Fibroblast of lung (primary cell): ENCODE measurements at places on chromosomes 1 and 21. TPM values are rescaled to one million over a fixed set of nuclear protein-coding genes. Genes with fewer than 3 reads are reported as not detected.

DNA sequence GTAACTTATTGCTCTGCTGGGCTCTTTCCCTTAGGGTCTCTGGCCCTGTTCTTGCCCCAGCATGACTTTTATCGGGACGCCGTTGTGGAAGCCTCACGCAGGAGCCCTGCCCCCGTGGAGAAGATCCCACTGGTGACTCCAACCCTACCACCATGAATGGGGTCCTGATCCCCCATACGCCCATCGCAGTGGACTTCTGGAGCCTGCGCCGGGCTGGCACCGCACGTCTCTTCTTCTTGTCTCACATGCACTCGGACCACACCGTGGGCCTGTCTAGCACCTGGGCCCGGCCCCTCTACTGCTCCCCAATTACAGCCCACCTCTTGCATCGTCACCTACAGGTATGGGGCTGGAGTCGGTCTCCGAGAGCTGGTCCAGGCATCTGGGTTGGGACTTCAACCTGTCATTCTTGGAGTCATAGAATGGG, 322 bp downstream of the DCLRE1B start:
- H3K36me3 ChIP-seq = peaks cover 2% of the 10 kb centered on the region
- DNase-seq = no peak
- no peaks in the 10 kb centered on the region for H3K4me1 ChIP-seq

DNA sequence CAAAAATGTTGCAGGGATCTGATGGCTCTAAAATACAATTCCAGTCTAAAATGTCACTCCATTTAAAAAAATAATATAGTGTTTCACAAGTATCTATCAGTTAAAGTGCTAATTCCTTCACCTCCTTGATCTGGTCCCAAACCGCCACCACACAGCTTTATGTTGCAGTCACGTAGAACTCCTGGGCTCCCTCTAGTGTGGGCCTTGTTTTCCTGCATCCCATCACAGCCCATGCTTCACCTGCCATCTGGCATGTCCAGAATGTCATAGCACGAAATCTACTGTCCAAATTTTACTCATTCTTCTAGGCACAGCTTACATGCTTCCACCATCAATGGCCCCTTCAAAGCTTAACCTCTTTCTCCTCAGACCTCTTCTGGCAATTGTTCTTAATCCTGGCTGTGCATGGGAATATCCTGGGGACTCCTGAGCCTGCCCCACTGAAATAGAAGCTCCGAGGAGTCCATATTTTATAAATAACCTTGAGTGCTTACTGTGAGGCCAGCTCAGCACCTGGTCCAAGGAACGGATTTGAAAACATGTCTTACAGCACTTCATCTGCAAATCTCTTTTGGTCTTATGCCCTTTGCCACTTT, 15.5 kb downstream of the FYB2 start:
- H3K27me3 ChIP-seq = no peaks in the 10 kb centered on the region
- DNase-seq = peak; percentile 14
- no peak overlapping the region for H3K27ac ChIP-seq
- no peaks in the 10 kb centered on the region for H3K36me3 ChIP-seq

Gene AGMAT
- total RNA-seq = 1.0 and 1.2 TPM in 2 replicates

DNA sequence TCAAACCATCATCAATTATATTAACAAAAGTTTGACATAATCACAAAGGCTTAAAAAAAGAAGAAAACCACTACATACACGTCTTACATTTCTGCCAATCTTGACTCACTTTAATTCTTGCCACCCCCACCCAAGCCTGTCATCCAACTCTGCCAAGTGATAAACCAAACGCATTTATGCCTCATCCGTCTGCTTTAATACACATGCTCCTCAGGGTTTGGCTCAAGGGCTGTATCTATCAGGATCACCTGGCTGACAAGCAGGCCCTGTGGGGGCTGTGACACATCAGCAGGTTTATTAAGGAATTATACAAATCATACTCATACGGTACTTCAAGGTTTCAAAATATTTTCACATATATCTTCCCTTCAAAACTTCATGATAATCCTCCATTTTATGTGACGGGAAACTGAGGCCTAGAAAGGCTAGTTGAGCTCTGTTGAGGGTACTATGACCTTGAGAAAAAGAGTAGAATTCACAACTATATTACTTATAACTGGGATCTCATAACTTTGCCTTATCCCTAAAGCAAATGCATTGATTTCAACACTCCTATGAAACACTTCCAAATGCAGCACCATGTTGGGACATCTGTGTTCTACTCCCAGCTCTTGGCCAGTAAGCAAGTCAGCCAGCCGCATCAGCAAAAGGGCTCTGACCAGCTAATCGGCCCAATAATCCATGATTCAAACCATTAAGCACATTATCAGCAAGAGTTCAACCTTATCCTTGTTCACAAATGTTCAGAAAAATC, 8.7 kb downstream of the SORT1 start:
- DNase-seq = no peak
- no peak overlapping the region for H3K27ac ChIP-seq
- H3K36me3 ChIP-seq = no peaks in the 10 kb centered on the region
- no peak overlapping the region for H3K4me3 ChIP-seq
- H3K4me1 ChIP-seq = peaks cover 26% of the 10 kb centered on the region

DNA sequence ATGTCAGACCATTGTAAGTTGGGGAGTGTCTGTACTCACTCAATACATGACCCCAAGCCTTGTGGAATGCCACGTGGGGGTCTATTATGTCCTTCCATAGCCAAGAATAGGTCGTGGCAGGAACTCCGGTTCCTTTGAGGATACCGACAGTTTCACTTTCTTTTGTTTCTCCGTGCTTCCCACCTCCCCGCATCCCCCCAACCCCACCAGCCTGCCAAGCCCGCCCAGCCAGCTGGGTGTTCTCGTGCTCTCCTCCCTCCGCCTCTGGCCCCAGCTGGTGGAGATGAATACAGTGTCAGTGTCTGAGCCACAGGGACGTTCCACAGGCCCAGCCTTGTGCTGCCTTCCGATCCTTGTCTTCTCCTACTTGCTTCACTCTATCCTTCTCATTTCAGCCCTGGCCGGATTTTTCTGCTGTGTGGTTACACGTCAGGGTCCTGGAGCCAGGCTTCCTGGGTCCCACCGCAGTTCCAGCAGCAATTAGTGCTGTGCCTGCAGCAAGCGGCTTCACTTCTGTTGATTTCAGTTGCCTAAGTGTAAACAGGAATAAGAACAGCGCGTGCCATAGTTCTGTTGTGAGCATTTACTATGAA, 4.1 kb upstream of the AGTRAP start:
- peak; percentile 57 for DNase-seq
- H3K27ac ChIP-seq = peak overlapping the region; percentile 75
- no peaks in the 10 kb centered on the region for H3K27me3 ChIP-seq

DNA sequence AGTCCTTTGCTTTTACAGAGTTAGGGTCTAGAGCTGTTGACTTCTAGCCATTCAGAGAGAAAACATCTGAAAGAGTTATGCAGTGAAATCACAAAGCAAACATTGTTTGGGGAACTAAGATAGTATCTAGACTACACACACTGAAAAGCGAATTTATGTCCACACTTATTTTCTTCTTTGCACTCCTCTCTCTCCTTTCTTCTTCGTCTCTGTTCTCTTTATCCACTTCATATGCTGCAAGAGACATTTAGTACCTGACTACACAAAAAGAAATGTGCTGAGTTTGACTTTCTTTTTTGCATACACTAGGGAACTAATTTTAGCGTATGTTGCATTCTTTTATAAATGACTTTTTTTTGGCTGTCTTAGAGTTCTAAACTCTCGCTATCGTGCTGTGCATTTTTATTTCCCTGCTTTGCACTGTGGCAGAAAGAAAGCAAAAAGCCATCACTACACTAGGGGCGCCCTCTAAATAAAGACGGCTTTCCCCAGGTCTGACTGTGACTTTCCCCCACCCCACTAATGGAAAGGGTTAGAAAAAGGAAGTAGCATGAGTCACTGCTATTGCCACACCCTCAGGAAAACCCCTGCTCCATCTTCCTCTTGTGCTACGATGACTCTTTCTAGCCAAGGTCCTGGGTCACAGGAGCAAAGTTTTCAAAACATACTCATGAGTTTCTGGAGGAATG, 65.7 kb downstream of the MAP3K7CL start:
- H3K4me1 ChIP-seq = peaks cover 7% of the 10 kb centered on the region
- H3K27ac ChIP-seq = peak overlapping the region; percentile 78
- no peaks in the 10 kb centered on the region for H3K36me3 ChIP-seq

GRCh38 chr1:165915932-165916348, 88.5 kb downstream of the UCK2 start:
- no peaks in the 10 kb centered on the region for H3K36me3 ChIP-seq
- DNase-seq = no peak
- no peak overlapping the region for H3K4me3 ChIP-seq
- H3K27ac ChIP-seq = no peak overlapping the region

Gene PROK1
- total RNA-seq = not detected in 2 replicates

DNA sequence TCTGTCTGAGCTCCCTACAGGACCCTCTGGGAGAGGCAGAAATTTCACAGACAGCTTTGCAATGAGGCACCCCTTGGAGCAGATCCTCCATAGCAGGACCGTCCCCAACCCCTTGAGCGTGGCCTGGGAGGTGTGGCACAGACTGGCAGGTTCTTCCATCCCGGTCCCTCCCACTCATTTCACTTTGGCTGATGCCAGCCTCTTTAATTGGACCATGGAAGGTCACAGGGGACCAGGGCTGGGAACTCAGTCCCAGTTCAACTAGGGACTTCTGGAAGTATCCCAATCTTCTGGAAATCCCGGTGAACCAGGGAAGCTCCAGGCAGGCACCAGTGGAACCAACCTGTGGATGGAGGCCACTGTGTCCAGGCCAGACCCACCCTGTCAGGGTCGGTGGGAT, 83.7 kb downstream of the SPSB1 start:
- no peak overlapping the region for H3K27ac ChIP-seq
- H3K4me1 ChIP-seq = peaks cover 10% of the 10 kb centered on the region
- no peak overlapping the region for H3K4me3 ChIP-seq
- H3K36me3 ChIP-seq = peaks cover 3% of the 10 kb centered on the region

DNA sequence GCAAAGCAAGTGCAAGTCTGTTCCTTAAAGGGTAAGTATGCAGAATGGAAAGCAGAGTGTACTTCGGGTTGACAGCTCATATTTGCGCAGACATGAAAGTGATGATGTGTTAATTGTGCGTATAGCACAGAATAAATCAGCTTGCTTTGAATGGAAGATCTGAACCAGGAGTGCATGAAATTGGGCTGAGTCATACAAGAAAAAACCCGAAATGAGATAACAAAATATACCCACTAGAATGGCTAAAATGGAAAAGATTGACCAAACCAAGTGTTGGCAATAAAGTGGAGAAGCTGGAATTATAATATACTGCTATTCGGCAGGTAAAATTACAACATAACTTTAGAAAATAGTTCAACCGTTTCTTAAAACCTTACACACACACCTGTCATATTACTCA, 28.5 kb downstream of the CR1L start:
- peaks cover 17% of the 10 kb centered on the region for H3K27me3 ChIP-seq
- H3K27ac ChIP-seq = no peak overlapping the region
- H3K4me1 ChIP-seq = no peaks in the 10 kb centered on the region
- no peak for DNase-seq
- H3K36me3 ChIP-seq = no peaks in the 10 kb centered on the region
- H3K4me3 ChIP-seq = no peak overlapping the region

GRCh38 chr1:66599346-66599745, 65.4 kb downstream of the SGIP1 start:
- no peaks in the 10 kb centered on the region for H3K36me3 ChIP-seq
- DNase-seq = peak; percentile 19
